ENCODE measurements at places on chromosomes 6 and 20.

- peak; percentile 76 for DNase-seq
Observed at GRCh38 chr6:137076277-137077068, 31.7 kb upstream of the IL20RA start.

GRCh38 chr6:37099442-37099841, 70.5 kb upstream of the PIM1 start:
- DNase-seq = no peak

DNA sequence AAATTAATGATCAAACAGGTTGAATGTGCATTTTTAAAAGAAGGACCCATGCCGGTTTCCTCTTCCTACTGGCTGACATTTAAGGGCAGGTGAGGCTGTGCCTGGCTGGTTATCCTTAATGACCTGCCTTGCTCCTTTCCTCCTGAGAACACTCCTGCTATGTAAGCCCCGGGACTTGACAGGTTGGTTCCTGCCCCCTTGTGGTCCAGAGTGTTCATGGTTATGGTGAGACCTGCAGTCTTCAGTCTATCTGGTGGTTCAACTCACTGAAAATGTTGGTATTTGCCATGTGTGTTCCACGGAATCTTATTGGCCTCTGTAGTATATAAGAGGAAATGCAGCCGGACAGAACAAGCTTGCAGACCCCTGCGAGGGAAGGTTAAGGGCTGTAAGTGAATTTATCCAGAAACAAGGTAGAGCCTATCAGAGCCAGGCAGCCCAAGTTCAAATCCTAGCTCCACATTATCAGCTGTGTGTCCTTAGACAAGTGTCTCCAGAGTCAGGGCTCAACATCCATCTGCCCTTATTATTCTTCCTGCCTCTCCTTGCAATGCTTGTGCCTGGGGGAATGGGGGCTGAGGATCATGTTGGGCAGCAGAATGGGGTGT, 5.2 kb upstream of the BPIFA3 start:
- peak; percentile 59 for DNase-seq

DNA sequence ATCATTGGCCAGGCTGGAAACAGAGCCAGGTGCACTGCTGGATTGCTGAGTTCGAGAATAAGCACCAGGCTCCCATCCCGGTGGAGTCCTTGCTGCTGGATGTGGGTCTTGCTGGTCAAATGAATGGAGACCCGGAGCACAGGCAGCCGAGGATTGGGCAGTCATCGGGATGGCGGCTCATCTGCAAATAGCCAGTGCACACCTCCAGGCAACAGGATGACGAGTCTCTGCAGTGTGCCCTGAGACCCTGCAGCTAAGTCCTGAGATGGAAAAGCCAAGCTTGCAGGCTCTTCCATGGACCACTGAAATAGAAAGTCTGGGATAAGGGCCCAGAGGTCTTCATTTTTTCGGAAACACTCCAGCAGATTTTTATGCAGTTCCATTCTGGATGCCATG, 143.5 kb downstream of the WDR27 start:
- no peak for DNase-seq

- no peak for DNase-seq
Observed at GRCh38 chr20:58001381-58001780, 227.1 kb downstream of the ANKRD60 start.

DNA sequence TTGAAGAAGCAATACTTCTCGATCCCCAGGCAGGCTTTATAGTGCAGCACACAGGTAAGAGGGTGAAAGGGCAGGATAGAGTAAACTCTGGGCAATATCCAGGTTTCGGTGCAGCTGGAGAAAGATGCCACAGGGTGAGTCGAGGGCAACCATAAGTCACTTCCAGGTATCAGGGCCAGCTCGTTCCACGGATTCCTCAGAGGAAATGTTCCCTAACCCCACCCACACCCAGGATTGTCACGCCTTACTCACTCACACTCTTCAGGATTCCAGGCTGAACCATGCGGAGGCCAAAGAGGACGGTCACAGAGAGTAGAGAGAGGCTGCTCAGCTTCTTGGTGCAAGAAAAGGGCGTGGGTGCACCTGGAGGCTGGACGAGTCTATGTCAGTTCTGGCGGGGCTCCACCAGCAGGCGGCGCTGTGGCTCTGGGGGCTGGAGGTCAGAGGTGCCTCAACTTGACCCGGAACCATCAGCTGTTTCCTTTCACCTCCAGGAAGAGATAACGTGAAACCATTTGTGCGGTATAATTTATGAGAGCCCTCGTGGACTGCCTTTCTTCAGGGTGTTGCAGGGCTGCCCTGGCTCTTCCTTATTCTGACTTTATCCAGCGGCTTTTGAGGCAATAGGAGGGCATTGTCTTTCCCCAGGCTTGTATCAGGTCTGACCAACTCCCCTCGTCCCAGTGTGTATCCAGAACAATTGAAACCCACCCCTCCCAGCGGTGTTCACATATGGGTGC, 14.5 kb upstream of the WFDC12 start:
- DNase-seq = peak; percentile 72

GRCh38 chr20:14445902-14446301, 108.5 kb upstream of the FLRT3 start:
- no peak for DNase-seq

DNA sequence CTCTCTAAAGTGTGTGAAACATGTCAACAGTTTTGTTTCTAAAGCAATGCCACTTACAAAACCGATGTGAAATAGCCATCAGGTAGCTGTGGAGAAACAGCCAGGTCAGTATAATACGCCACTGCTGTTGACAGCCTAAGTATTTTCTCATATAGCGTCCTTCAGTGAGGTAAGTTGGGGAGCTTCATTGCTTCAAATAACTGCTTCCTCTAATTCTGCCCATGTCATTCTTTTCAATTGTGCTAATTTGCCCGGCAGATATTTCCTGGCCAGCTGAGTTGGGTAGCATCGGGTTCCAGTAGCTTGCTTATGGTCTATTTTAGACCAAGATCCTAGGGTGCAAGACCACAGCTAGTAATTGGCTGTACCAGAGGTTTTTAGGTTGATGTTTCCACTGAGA, 2.1 kb upstream of the ARMC2 start:
- DNase-seq = no peak

- no peak for DNase-seq
Observed at GRCh38 chr6:10769419-10769818, 21.8 kb downstream of the TMEM14B start.

DNA sequence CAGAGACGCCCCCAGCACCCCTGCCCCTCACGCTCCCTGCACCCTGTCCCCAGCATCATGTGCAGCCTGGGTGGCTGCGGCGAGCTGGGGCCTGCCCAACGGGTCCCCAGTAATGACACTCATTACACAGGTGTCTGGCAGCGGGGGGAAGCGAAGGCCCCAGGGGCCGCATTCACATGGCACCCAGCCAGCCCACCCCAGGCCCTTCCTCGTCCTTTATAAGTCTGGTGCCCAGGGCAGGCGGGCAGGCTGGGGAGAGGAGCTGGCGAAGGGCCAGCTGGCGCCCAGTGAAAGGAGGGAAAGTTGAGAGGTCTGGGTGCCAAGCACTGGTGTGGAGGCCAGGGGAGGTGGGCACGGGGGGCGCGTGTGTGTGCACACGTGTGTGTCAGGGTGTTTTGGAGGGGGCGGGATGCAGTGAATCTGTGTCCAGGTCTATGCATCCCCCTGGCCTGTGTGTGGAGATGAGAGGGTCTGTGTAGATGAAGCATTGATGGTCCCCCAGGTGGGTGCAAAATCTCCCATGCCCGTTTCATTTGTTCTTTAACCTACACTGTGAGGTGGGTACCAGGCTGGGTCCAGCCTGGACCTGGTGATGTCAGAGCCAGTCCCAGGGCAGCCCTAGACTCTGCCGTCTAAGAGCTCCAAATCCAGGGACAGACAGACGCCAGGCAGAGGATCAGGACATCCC, 105.3 kb downstream of the CEBPB start:
- DNase-seq = no peak

DNA sequence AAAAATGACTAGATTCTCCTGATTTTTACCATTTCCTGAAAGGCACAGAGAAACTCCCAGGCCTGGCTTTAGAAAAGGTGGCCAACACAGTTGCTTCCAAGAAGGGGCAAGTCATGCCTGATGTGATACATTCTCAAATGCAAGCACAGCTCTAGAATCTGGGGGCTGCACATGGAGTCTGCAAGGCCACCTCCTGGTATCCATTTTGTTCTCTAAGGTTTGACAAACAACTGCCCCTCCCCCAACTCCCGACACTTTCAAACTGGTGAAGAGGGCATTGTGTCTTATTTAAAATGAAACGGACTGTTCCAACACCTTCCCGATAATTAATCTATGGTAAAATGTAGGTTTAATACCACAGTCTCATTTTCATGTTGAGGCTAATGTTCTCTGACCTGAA, 220.2 kb upstream of the CEP162 start:
- no peak for DNase-seq

- no peak for DNase-seq
Observed at GRCh38 chr6:28659250-28659566, 133.5 kb downstream of the GPX5 start.

- DNase-seq = no peak
Observed at GRCh38 chr6:107128175-107128574, 12.9 kb upstream of the BEND3 start.

DNA sequence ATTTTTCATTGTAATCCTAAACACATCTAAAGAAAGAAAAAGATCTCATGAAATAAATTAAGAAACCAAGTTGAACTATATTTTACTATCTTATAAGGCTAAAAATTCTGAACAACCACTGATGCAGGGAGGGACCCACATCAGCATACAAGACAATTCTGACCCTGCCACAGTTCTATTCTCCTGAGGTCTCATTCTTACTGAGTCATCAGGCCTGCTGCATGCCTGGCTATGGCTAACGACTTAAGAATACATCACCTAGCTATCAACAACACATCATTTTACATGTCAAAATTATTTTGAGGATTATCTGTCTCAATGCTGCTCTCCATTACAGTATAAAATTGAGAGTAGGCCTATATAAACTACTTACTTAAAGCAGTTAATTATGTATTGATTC, 52.9 kb downstream of the FBXL4 start:
- no peak for DNase-seq

GRCh38 chr6:96073555-96073954, 57.8 kb downstream of the FUT9 start:
- DNase-seq = no peak

DNA sequence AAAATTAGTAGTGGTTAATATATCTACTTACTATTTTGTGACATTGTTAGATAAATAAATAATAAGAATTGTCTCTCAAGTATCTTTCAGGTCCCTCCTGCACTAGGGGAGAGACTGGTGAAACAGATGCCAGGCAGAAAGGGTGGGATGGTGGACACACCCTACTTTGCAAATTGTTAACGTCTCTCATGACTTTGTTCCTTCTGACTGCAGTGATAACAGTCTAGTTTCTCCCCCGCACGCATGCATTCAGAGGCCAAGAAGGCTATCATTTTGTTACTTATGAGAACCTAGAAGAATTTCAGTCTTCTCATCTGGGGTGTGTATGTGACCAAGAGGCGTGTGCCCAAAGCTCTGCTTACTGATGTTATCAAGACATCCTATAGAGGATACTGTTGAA, 152.3 kb downstream of the EDN1 start:
- DNase-seq = peak; percentile 73

GRCh38 chr6:10730254-10730653, 7.4 kb downstream of the TMEM14C start:
- no peak for DNase-seq

DNA sequence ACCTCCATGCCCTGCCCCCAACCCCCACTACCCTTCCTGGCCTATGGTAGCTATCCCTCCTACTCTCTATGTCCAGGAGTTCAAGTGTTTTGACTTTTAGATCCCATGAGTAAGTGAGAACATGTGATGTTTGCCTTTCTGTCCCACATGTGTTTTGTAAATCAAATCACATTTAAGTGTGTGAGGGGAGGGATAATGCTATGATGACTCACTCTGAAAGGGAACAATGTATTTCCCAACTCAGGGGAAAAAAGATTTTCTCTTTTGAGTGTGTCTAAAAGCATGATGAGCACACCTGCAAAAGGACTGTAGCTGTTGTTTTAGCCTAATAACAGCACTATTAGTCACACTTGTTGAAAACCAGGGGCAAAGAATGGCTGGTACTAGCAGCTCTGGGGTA, 193.7 kb downstream of the GJA10 start:
- DNase-seq = no peak

DNA sequence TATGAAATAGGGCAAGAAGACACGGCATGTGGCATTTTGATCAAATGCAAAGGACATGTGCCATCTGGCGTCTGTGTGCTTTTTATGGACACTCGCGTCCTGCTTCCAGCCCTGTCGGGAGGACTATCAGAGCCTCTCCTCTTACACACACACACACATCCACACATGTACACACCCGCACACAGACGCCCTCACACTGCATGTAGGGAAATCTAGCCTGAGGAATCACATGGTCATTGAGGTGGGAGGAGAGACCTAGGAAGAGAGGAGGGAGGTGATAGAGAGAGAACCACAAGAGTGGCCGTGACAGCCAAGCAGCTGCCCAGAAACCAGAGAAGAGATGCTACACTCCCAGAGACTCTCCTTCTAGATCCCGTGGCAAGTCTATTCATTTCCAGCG, 105.9 kb upstream of the CDYL start:
- no peak for DNase-seq

DNA sequence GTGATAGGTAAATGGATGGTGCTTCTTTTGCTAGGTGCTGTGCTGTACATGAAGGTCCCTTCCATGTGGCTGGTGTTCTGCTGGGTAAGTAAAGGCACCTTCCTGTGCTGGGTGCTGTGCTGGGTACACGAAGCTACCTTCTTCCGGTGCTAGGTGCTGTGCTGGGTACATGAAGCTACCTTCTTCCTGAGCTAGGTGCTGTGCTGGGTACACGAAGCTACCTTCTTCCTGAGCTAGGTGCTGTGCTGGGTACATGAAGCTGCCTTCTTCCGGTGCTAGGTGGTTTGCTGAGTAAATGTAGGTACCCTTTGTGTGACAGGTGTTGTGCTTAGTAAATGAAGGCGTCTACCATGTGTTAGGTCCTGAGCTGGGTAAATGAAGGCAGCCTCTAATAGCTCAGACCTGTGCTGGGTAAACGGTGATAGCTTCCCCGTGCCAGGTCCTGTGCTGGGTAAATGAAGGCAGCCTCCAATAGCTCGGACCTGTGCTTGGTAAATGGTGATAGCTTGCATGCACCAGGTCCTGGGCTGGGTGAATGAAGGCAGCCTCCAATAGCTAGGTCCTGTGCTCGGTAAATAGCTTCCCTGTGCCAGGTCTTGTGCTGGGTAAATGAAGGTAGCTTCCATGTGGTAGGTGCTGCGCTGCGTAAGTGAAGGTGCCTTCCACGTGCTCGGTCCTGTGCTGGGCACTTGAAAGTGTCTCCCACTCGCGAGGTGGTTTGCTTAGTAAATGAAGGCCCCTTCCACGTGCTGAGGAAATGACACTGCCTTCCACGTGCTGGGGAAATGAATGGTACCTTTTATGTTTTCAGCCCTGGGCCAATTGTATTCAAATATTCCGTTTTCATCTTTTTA, 115.5 kb downstream of the ERMARD start:
- DNase-seq = no peak

DNA sequence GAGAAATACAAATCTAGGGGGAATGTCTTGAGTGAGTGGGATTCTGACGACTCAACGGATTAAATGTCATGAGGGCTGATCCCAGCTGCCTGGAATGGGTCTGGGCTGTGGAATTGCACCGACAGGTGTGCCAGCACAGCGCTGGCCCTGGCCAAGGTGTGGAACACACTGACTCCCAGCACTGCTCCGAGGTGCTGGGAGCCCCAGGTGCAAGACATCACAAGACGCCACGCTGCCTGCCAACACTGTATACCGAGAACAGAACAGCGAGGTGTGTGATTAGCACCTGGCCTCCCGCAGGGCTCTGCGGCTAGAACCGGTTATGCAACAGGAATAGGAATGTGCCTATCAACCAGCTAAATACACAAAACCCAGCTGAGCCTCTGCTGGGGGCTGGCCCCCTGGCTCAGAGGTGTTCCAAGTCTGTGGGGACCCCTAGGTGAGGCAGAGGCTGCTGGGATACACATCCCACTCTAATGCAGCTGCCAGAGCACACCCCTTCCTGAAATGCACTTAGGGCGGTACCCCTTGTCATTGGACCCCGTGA, 24.8 kb upstream of the APMAP start:
- no peak for DNase-seq

Measured in hematopoietic multipotent progenitor cell treated with erythropoietin and hydrocortisone succinate and interleukin-3 and kit ligand, for 8 days (in vitro differentiated cells).